ENCODE measurements at places on chromosomes 13 and 19.

DNA sequence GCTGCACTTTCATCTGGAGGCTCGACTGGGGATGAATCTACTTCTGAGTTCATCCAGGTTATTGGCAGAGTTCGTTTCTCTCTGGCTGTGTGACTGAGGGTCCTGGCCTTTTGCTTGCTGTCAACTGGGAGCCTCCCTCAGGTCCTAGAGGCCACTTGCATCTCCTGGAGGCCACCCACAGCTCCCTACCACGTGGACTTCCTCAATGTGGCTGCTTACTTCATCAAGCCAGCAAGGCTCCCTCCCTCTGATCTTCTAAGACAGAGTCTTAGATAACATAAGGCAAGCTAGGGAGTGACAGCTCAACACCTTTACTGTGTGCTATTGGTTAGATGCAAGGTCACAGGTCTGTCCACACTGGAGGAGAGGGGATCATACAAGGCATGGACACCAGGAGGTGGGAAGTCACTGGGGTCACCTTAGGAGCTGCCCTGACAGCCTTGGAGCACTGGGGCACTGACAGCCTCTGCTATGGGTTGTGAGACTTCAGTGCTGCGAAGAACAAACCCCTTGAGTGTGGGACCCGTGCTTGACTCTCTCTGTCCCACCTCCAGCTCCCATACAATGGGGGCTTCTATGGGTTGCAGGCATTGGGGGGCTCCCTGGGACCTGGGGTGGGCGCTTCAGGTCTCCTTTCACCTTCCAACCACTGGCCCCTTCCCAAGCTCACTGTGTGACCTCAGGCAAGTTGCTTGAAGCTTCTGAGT lies 5.3 kb downstream of the FAM187B start:
- no peak for DNase-seq

- DNase-seq: no peak
Measured at GRCh38 chr19:13057147-13057572, 45.5 kb downstream of the LYL1 start.

- DNase-seq: no peak
Measured at GRCh38 chr19:3220576-3220975, 3.9 kb upstream of the CELF5 start.

DNA sequence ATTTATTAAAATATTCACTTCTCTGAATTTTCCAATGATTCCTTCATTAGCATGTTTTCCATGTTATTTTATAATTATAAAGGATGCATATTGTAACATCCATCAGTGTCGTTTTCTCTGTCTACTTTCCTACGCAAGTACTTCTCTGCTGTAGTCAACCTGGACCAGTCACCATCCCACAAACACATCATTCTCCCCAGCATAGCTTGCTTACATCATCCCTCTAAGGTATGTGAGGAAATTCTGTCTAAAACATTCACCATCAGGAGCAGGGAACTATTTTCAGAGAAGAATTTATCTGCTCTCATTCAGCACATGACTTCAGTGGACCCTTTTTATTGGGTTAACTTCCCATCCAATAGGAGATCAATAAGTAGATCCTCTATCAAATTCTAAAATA lies 806.1 kb upstream of the ARGLU1 start:
- peak; percentile 68 for DNase-seq

- DNase-seq: no peak
Measured at GRCh38 chr19:3124630-3125029, 11.2 kb upstream of the GNA15 start.

GRCh38 chr19:16041991-16042386 lies 34.3 kb upstream of the TPM4 start:
- DNase-seq: no peak

DNA sequence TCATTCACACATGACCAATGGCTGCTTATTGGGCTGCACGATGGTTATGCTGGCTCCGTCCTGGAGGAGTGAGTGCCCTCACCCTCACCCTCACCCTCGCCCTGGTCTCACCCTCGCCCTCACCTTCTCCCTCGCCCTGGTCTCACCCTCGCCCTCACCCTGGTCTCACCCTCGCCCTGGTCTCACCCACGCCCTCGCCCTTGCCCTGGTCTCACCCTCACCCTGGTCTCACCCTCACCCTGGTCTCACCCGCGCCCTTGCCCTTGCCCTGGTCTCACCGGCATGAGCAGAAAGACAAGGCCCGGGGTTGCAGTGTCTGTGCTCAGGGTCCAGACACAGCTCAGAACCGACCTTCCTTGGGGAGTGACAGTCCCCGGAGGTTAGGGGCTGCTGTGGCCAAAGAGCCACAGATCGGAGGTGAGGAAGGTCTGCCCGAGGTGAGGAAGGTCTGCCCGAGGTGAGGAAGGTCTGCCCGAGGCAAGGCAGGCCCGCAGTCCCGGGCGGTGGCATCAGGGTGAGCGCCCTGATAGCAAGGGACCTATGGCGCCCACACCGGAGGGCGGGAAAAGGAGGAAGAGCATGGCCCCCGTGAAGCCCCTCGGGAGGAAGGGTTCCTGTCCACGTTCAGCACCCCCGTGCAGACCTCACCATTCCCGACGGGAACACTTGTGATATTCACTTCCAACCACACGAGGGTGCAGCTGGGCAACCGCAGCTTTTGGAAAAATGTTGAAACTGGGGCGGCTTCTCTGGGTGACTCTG lies 65.6 kb downstream of the MCF2L start:
- peak; percentile 26 for DNase-seq

GRCh38 chr13:80889829-80890228 lies 548.9 kb upstream of the SPRY2 start:
- no peak for DNase-seq

DNA sequence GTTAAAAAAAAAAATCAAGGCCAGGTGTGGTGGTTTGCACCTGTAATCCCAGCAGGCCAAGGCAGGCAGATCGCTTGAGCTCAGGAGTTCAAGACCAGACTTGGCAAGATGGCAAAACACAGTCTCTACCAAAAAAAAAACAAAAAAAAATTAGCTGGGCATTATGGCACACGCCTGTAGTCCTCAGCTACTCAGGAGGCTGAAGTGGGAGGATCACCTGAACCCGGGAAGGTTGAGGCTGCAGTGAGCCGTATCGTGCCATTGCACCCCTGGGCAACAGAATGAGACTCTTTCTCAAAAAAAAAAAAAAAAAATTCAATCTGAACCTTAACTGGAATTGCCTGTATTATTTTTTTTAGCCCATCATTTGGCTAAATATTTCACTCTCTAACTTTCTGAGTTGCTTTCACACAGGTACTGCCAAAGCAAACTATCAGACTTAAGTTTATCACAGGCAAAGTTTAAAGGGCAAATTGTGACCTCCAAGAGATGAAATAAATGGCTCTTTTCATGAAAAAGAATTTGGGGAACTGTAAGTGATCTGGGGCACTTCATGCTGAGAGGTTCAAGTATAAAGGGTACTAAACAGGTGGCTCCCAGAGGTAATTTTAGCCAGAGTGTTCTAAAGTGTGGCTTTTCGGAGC lies 14.7 kb upstream of the SLC25A30 start:
- no peak for DNase-seq

DNA sequence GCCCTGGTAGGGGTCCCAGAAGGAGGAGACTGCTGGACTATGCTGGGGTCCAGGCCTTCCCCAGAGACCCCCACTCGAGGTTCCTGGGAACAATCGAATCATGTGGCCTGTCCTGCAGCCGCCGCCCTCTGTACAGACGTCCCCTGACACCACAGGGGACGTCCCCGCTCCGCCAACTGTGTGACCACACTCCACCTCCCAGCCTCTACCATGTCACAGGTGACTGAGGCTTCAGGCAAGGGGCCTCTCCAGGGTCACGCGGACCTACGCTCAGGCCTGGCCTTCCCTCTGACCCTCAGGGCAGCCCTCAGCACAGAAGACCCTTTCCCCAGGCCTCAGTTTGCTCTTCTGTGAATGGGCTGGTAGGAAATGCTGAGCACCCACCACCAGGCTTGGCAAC lies 13.1 kb upstream of the TMEM161A start:
- DNase-seq: no peak

DNA sequence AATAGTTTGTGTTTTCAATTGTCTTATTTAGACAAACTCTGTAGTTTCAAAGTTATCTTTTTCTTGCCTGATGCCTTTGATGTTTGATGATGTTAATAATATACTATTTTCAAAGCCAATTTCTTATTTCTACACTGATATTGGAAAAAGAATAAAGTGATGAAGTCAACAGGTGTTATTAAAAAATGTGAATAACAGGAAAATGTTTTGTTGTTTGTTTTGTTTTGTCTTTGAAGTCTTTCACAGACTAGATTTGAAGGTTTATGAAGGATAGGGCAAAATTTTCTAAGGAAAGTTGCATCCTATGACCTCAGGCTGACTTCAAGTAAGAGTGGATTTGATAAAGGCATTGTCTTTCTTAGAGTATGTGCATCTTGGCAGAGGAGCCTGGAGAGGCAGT lies 31.2 kb downstream of the ZNF790 start:
- DNase-seq: no peak

GRCh38 chr13:48404952-48405351 lies 8.0 kb downstream of the LPAR6 start:
- DNase-seq: no peak

DNA sequence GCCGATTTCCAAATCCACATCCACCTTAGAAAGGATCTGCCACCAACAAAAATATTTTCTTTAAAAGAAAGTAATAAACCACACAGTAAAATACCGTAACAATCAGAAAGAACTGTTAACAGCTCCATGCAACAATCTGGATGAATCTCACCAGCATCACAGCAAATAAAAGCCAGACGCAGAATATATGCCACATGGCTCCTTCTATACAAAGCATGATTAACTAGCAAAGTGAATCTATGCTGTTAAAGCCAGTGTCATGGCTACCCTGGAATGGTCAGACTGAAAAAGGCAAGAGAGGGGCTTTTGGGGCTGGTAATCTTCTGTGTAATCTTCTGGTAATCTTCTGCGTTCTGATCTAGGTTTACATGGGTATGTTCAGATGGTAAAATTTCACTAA lies 81.3 kb downstream of the SACS start:
- no peak for DNase-seq

- no peak for DNase-seq
Measured at GRCh38 chr13:77349365-77349764, 22.5 kb upstream of the MYCBP2 start.

DNA sequence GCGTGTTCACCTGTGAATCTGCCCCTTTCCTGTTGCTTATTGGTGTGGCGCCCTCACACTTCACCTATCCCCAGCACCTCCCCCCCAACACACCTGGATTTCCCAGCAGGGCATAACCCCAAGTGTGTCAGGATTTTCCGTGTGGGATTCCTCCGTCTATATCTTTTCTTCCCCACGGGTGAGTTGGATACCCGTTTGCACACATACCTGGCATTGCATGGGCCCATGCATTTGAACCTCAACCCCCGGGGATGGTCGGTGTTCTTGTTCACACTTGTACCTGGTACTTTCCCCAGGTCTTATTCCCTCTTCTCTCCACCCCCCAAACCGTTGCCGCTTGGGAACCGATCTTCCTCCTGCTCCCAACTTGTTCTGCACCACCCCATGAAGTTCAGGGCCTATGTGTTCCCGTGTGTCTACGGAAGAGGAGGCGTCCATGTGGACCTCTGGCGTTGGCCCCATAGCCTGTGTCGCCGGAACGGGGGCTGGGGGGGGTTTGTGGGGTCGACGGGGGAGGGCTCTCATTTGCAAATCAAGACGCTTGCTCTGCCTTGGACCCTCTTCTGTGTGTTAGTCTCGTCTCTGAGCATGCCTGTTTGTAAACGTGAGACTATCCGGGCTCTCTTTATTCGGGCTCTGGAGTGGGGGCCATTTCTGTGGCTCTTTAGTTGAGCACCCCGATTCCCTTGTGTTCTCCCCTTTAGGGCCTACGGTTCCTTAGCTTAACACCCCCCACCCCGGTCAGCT lies 1.7 kb downstream of the PRR12 start:
- DNase-seq: no peak

- no peak for DNase-seq
Measured at GRCh38 chr13:80070024-80070703, 270.8 kb downstream of the SPRY2 start.

GRCh38 chr19:1651568-1652291 lies 685 bp downstream of the TCF3 start:
- no peak for DNase-seq

- DNase-seq: no peak
Measured at GRCh38 chr19:47331931-47332547, at the start of gene C5AR2. C5AR2 (plus strand) TSS chr19:47332175; CDS start chr19:47340800, 8,625 bp downstream.

DNA sequence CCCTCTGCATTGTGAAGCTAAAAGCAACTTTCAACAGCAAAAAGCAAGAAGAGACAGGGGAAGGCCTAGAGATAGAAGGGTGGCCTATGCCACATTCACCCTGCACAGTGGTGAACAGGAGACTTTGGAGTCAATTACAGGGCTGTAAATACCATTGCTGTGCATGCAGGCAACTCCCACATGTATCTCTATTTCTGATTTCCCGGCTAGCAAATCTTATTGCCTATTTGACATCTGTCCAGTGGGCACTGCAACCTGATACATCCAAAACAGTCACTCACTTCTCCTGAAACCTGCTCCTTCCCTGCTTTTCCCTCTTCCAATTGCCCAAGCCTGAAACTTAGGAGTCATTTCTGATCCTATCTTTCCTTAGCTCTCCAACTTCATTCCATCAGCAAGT lies 13.4 kb downstream of the RUBCNL start:
- DNase-seq: no peak

- DNase-seq: peak; percentile 39
Measured at GRCh38 chr19:2461751-2462634, 5.2 kb upstream of the LMNB2 start.

- DNase-seq: no peak
Measured at GRCh38 chr13:89786531-89786930, 1561.0 kb upstream of the MIR17HG start.

- no peak for DNase-seq
Measured at GRCh38 chr19:2636141-2636896, 66.2 kb downstream of the GNG7 start.

DNA sequence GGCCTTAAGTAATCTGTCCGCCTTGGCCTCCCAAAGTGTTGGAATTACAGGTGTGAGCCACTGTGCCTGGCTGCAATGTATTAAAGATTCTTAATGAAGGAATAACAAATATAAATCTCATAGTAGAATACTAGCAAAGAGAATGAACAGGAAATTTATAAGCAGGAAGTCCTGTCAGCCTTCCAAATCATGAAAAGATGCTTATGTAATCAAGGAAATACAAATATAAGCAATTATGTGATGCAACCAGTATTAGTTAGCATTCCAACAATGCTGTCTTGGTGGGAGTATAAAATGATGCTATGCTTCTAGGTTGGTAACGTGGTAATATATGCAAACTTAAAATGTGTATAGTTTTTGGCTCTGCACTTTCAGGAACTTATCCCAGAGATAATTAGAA lies 133.8 kb downstream of the PDS5B start:
- no peak for DNase-seq

DNA sequence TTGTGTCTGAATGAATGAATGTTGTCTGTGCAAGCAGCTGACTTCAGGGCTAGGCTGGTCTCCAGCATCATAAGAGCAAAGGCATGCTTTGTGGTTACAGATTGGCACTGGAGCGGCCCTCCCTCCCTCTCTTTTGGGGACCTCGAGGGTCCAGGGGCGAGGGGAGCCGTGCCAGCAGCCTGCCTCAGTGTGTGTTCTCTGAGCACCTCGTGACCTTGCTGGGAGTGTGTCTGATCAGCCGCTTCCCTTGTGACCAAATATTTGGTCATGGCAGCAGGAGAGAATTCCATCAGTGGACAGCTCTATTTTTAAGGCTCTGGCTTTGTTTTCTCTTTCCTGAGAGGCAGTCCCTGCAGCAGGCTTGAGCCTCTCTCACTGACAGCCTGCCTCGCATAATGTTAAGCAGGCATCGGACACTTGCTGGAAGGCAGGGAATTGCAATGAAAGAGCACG lies 329.7 kb downstream of the UQCRFS1 start:
- DNase-seq: no peak
